Esophagus squamous epithelium (tissue), 5 donors: ENCODE measurements at places on chromosomes 7 and 10.

DNA sequence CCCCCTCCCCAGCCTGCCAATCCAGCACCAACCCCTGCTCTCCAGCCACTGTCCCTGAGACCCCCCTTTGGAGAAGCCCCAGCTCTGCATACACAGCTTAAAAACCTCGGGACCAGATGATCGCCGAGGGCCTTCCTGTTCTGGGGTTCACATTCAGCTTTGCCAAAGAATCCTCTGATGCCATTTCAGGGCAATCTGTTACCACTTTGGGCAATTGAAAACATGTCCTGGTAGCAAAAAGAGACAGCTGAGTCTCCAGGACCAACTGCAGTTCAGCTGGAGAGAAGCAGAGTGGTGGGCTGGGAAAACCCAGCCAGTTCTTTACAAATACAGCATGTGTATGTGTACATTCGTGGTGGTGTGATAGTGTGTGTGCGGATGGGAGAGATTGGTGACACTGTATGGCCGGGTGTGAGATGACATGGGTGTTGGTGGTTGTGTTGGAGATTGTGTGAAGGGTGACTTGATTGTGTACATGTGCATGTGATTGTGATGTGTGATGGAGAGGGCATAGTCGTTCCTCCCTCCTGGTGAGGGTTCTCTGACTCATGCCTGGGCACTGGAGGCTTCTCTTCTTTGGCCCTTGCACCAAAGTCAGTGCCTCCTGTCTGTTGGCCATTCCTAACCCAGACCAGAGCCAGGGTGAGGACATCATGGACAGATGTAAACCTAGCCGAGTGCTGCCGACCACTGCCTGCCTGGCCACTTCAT, 48.5 kb upstream of the AQP1 start:
- DNase-seq, result no peak

DNA sequence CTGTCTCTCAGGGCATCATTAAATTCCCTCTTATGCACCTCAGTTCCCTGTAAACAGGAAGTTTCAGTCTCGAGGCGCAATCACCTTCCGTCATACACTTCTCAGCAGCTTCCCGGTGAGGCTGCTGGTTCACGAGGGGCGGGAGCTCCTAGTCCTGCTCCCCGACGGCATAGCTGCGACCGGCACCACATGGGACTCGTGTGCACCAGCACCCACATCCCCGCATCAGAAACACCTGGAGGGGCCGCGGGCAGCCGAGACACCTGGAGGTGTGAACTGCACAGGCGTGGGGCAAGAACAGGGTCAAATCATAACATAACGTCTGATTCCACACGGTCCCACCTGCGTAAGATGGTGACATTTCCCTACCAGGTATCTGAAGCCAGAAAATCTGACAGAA, 52.7 kb downstream of the DIP2C start:
- no peak for DNase-seq

DNA sequence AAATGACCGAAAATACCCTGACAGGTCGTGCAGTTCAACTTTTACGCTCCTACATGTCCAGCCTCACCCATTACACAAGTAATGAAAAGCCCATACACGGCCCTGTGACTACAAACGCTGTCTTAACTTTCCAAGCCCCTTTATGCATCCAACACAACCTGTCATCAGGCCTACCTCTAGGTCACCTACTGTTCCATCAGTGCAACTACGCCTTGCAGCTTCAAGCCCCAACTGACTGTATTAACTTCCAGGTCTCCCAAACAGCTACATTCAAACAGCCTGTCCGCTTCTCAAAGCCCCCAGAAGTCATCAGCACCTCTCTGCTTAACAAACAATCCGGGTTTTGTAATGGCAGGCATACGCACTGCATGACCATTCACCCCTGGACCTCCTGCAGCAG, 19.2 kb downstream of the ZNF107 start:
- no peak for DNase-seq

DNA sequence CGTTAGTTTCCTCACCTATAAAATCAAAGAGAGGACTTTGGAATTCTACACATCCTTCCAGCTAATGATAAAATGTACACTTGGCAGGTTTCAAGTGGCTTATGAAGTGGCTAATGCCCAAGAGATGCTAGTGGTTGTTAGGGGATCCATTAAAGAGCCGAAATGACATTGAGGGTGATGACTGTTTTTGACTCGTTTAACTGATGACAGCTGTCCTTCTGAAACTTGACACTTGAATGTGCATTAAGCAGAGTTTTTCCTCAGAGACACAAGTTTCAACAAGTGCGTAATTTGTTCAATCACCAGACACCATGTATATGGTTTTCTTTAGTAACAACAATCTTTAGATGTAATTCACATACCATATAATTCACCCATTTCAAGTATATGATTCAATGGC, 1.6 kb upstream of the PRF1 start:
- no peak for DNase-seq

DNA sequence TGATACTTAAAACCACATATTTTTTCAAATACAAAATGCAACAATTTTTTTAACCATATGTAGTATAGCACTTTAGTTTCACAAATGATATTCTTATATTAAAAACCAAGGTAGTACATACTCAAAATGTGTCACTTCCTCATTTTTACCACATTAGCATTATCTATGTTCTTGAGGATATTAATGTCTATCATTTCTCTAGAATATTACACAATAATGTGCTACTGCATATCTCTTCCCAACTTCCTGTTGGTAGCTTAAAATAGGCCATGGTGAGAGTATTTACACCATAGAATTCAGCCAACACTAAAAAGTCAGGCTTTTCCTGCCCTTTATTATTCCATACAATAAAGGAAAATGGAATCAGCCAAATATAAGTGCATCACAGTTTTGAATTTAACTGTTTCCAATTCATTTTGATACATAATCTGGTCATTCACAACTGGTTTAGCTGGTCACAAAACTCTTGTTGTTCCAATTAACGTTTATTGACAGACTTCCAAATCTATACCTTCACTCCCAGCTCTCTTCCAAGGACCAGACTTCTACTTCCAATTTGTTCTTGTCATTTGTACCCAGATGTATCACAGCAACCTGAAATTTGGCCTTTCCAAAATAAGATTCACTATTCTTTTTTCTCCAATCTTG, 20.0 kb upstream of the LRRC17 start:
- DNase-seq, result no peak

- no peak for DNase-seq
Observed at GRCh38 chr10:119867317-119867716, 5.3 kb downstream of the MCMBP start.

DNA sequence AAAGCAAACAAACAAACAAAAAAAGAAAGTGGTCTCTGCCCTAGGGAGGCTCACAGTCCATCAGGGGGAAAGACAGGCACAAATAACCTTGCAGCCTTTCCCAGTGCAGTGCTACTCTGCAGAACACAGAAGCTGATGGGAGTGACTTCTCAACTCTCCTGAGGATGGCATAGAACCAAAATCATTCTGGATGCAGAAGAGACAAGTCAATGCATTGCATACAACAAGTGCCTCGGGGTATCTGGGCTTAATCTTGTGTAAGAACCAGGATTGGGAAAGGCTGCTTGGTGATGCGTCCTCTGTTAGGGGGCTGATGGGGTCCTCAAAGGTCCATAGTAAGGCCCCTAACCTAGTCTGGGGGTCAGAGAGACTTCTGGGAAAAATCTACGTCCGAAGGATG, 68.9 kb downstream of the NEURL1 start:
- DNase-seq, result no peak

DNA sequence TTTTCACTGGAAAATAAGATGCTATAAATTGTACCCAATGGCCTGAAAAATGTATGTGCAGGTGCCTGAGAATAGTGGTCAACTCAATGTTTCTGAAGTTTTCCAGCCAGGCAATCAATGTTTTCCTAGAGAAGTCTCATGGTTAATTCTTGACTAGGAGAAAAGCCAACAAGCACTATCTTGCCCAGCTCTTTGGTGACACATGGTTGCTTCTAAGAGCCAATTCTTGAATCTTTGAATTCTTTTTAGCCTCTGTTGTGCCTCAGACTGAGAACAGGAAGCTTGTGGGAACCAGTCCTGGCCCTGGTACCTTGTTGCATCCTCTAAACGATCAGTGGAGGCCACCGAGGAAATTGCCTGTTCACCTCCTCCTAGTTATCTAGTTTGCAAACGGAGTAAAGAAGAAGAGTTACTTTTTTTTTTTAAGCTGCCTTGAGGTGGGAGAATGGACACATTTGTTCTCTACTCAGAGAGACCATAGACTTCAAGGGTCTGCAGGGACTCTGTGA, 144.0 kb upstream of the MKLN1 start:
- DNase-seq, result no peak

GRCh38 chr10:130606001-130606405, 469.8 kb downstream of the GLRX3 start:
- no peak for DNase-seq

- no peak for DNase-seq
Observed at GRCh38 chr10:115918812-115919211, 354.2 kb downstream of the GFRA1 start.

DNA sequence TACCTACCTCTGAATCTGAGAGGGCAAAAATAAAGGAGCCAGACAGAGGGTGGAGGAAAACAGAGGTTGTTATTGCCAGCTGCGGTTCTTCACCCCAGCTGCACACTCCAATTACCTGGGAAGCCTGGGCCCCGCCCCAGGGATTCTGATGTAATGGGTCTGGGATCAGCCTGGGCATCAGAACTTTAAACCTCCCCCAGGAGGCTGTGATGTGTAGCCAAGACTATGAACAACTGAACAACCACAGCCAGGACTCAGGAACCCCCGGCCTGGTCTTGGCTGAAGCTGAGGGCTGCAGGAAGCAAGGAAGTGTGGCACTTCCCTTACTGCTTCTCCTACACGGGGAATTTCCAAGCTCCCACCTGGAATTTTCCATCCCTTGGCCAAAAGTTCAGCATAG, 89.3 kb downstream of the HIP1 start:
- no peak for DNase-seq

DNA sequence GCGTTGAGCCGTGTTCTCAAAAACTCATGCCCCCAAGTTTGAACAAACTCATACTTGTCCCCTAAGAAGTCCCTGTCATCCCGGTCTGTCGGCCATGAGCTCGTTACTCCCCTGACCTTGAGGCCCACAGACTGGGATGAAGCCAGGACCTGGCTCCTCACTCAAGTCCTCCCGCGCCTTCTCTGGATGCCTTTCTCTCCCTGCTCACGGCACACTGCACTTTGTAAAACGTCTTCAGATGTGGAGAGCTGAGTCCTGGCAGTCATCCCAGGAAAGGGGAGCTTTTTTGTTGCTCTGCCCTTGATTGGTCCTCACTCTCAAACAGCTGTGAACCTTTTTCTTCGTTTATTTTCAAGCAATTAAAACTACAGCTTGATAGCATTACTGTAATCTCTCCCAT, 110.8 kb downstream of the JAZF1 start:
- no peak for DNase-seq

DNA sequence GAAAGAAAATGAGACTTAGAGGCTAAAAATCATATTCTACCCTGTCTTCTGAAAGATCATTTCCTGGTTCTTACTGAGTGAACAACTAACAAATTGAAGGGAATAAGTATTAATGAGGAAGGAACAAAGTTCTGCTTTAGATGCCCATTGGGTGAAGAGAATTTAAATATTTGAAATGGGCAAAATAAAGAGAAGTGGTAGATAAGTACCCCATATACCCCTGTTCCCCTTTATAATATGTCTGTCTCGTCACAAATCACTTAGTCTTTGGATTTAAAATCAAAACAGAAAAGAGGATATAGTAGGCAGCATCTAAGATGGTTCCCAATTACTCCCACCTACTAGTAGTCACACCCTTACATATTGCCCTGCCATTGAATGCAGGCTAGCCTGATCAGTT, 13.2 kb downstream of the TES start:
- no peak for DNase-seq

DNA sequence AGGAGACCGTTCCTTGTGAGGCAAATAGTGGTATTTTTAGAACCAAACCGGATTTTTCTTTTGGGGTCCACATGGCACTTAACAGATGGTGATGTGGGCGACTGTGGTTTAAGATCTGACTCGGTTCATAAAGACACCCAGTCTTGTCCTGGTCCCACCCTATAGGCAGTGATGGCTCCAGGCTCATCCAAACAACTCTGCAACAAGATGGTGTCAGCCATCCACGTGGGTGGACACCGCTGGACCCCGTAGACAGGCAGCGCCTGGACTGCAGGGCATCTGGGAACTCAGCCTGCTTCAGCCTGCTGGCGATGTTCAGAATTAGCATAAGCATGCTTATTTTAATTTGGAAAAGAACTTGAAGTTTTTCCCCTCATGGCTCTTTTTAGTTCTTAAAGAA, 258.4 kb upstream of the FZD1 start:
- DNase-seq, result no peak

DNA sequence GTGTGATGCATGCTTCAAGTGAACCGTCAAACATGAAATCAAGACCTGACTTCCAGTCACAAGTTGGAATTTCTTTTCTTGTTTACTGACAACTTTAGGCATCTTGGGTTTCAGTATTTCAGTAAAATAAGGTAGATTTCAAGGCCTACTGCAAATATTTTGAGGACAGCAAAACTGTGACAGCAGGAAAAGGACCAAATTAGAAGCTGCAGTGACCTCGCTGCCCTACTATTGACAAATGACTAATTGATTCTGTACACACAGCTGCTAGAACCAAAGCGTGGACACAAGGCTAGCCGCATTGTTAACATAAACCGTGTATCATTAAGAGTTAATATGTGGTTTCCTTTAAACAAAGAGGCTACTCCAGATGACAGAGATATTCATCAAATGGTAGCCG, 105.7 kb upstream of the SEC61G start:
- DNase-seq, result no peak

DNA sequence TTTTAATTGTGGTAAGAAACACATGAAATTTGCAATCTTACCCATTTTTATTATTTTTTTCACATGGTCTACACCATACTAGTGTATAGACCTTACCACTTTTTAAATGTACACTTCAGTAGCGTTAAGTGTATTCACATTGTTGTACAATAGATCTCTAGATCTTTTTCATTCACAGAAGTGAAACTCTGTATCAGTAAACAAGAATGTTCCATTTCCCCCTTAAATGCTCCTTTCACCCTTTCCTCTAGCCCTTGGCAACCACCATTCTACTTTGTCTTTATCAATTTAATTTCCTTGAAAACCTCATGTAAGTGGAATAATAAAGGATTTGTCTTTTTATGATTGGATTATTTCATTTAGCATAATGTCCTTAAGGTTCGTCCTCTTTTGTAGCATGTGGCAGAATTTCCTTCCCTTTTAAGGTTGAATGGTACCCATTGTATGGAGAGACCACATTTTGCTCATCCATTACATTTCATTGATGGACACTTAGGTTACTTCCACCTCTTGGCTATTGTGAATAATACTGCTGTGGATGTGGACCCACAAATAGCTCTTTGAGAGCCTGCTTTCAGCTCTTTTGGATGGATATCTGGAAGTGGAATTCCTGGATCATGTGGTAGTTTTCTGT, 45.7 kb downstream of the SNX10 start:
- DNase-seq, result no peak
